Fibroblast of skin of scalp (primary cell): ENCODE measurements at places on chromosomes 7 and 10.

DNA sequence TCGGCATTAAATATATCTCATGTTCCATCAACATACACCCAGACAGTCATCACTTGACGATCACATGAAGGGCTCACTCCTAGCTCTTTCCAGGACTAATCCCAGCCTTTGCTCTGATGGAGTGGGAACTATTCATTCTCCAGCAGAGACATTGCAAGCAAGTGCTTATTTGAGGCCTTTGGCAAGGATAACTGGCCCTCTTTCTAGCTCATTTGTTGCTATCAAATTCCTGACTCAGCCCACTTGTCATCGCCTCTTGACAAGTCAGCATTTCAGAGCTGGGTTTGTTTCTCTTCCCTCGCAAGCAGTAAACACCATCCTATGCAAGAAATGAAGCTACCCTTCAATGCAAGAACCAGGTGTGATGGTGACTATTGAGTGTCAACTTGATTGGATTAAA lies 1165.7 kb upstream of the AUTS2 start:
- peak; percentile 10 for DNase-seq

GRCh38 chr10:110779489-110779888 lies 92.2 kb upstream of the PDCD4 start:
- no peak for DNase-seq

DNA sequence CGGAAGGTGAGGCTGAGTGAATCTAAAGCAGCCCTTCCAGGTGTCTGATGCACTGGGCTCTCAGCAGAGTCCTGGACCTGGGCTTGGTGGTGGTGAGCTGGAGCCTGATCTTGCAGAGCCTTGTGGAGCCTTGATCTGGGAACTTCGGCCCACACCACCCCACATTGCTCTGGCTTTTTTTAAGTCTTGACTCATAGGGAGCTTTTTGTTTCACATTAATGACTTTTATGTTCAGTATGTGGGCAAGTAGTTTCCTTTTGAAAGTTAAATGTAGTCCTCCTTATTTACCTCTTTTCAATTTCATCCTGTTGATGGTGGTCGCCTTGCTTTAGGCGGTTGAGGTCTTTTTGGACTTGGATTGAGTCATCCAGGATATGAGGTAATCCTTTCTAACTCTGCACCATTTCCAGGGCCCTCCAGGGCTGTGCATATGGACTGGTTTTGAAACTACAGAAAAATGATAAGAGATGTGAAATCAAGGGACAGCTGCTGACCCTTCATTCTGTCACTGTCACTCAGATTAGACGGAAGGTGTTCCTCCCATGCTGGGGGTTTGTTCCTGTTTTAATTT lies 2.9 kb upstream of the NRAP start:
- peak; percentile 28 for DNase-seq

- DNase-seq = no peak
These were observed 341.7 kb upstream of the SEMA3D start for GRCh38 chr7:85528581-85528980.

GRCh38 chr7:6169805-6170520 lies 102.5 kb downstream of the CYTH3 start:
- DNase-seq = no peak

DNA sequence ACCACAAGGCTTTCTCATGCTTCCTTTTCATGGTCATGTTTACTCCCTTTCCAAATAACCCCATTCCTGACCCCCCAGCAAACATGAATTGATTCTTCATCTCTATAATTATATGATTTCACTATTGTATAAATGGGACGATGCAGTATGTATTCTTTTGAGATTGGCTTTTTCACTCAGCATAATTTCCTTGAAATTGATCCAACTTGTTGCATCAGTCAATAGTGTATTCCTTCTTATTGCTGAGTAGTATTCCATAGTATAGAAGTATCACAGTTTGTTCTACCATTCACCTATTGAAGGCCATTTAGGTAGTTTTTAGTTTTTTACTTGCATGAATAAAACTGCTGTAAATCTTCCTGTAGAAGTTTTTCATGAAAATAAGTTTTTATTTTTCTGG lies 264.7 kb downstream of the BAMBI start:
- no peak for DNase-seq

DNA sequence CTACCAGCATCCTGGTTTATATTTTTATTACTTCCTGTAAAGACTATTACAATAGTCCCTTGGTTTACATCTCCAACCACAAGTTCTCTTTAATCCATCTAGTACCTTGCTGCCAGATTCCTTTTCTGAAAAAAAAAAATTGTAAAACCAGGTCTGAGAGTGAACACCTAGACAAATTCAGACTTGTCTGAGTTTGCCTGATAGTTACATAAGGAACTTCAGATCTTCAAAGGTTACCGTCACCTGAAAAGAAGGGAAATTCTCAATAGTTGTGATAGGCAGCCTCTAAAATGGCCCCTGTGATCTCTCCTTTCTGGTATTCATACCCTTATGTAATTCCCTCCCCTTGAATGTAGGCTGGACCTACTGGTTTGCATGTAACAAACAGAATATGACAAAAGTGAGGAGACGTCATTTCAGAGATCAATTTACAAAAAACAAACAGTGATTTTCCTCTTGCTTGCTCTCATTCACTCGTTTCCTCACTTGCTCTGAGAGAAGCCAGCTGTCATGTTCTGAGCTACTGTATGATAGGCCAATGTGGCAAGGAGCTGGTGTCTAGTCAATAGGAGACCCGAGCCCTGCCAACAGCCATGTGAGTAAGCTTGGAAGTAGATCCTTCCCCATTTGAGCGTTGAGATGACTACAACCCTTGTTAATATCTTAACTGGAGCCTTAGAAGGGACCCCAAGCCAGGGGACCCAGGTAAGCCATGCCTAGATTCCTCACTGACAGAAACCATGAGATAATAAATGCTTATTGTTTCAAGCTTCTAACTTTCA lies 110.9 kb upstream of the LSM8 start:
- DNase-seq = no peak

DNA sequence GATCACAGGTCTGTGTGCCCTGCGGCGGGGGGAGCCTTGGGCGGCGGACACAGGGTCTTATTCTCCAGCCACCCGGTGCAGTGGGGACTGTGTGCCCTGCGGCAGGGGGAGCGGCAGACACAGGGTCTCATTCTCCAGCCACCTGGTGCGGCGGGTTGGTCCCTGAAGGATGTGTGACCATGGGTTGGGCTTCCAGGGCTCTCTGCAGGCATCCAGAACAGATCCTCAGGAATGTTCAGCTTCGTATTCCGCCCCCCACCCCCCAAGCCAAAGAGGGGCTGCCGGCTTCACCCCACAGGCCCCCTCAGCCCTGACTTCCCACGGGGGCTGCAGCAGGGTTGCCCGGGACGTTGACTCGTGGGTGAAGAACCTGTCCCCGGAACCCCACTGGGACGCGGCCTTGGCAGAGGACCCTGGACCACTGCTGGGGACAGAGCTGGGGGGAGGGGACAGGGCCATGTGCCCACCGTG lies 154.5 kb upstream of the PPP2R2D start:
- no peak for DNase-seq

DNA sequence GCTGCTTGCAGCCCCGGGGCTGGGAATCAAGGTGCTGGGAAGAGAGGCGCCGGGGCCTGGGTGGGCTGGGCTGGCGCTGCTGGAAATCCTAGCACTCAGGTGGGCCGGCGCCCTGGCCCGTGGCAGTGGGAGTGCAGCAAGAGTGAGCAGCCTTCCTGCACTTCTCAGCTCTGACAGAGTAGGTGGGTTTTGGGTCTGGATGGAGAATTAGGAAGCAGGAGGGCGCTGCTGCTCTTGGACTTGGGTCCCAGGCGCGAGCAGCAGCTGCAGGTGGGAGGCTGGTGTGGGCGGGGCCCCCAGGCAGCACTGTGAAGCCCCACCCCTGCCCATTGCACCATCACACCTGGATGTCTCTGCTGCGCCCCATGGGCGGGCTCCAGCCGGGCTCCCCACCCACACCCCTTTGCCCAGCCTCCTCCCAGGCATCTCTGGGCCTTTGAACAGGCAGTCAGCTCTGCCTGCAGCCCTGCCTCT lies 6.0 kb downstream of the BRI3 start:
- DNase-seq = no peak

- DNase-seq = peak; percentile 5
These were observed 41.8 kb upstream of the ABCB4 start for GRCh38 chr7:87517136-87517815.

- DNase-seq = peak; percentile 77
These were observed 39.0 kb downstream of the TFAM start for GRCh38 chr10:58424176-58424575.

DNA sequence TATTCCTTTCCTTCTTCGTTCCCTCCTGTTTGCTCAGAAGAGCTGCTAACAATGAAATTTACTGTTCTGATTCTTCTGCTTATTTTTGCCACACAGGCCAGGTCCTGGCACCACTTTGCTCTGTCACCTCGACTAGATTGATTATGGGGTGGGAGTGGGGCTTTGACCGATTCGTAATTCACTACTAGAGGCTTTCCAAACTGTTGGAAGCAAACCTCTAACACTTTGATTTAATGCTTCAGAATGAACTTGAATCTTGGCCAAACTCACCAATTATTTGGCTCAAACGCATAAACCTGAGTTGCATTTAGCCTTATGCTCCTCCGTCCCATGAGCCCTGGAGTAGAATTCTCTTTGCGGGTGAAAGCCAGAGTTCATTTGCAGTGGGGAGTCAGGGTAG lies 476.2 kb upstream of the FZD8 start:
- DNase-seq = no peak

DNA sequence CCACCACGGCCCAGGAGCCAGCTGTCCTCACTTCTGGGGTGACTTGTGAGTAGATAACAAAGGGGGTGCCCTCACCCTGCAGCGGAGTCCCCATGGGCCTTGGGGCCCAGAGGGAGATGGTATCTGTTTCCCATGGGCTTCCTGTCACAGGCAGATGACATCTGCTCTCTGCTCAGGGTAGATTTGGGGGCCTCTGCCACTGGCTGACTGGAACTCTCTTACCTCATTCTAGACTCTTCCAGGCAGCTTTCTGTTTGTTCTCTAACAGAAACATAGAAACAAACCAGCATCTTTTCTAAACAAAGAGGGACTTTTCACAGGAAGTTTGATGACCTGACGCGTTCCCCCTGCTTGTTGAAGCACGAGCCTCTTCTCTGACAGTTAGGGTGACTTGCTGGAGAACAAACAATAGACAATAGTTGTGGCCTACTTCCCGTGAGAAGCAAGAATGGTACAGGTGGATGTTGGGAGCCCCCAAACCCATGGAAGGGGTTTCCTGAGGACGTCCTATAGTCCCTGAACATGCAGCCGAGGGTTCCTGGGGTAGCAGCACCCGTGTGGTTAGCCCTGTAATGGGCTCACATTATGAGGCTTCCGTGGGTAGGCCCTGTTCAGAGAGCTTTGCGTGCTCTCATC lies 61.6 kb downstream of the GRK5 start:
- DNase-seq = no peak

DNA sequence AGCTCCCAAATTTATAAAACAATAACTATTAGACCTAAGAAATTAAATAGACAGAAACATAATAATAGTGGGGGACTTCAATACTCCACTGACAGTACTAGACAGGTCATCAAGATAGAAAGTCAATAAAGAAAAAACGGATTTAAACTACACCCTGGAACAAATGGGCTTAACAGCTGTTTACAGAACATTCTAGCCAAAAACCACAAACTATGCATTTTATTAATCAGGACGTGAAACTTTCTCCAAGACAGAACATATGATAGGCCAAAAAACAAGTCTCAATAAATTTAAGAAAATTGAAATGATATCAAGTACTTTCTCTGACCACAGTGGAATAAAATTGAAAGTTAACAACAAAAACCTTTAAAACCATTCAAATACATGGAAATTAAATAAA lies 46.4 kb downstream of the ZNF680 start:
- no peak for DNase-seq

GRCh38 chr10:63719226-63719856 lies 198.1 kb downstream of the REEP3 start:
- no peak for DNase-seq

DNA sequence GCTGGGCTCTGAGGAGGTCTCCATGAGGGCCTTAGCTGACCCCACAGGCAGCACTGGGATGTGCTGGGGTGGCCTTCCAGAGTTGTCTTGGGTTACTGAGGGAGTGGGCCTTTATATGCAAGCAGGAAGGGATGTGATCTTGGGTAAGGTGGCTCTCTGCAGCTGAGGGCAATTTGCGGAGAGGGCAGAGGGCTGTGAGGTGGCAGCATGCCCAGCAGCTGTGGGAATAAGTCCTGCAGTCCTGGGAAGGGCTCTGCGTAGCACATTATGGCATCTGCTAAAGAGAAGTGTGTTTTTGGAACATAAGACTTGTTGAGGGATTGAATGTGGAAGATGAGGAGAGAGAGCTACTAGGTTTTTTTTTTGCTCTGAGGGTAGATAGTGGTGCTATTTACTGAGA lies 99.6 kb upstream of the KMT2E start:
- DNase-seq = no peak

- DNase-seq = no peak
These were observed 89.7 kb downstream of the AMPH start for GRCh38 chr7:38541440-38541839.
